ENCODE measurements at places on chromosomes 12 and 14. TPM values are rescaled to one million over a fixed set of nuclear protein-coding genes. Genes with fewer than 3 reads are reported as not detected.

Gene GLIPR1L1
- total RNA-seq, result not detected

DNA sequence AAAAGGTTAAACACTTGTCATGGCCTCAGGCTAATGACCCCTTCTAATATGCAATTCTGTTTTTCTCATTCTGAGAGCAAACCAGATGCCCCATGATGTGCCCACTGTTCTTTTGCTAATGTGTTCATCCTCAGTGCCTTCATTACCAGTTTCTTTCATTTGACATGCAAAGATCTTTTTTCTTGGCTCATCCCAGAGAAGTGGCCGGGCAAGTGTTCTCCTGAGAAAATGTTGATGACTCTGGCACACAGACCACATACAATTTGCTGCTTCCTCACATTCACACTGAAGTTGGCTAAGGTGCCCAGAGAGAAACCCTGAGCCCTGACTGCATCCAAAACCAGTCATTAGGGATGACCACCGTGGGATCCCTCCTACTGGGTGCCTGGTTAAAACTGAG is 833.3 kb downstream of the DIO2 start:
- DNase-seq, result no peak

Gene GPRC5A
- total RNA-seq, result 9.4 TPM

DNA sequence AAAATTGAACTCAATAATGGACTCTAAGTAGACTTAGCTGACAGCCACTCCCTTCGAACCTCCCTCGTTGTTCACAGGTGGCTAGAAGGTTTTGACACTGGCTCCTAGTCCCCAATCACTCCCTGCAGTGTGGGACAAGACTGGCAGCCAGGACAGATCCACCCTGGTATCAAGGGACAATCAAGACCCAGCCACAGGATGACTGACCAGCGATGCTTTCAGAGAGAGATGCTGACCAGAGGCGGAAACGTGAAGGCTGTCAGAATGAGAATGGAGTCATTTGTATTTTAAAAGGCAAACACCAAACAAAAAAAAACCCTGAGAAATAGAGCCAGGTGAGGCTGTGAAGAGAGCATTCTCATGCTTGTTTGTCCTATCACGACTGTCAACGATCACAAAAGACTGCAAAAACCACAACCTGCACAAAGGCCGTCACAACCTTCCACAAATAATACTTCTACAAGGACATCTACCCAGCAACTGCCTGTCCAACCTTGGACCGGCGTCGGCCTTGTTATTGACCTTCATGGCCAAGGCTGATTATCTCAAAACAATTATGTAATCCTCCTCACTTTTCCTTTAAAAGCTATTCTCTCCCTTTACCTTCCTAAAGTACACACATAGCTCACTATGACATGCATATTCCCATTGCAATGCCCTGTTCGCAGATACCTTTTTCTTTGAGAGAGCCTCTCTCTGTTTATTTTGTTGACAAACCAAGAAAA is 13.2 kb downstream of the EIF5 start:
- no peak for DNase-seq

Gene ARF6
- 123 TPM for total RNA-seq

DNA sequence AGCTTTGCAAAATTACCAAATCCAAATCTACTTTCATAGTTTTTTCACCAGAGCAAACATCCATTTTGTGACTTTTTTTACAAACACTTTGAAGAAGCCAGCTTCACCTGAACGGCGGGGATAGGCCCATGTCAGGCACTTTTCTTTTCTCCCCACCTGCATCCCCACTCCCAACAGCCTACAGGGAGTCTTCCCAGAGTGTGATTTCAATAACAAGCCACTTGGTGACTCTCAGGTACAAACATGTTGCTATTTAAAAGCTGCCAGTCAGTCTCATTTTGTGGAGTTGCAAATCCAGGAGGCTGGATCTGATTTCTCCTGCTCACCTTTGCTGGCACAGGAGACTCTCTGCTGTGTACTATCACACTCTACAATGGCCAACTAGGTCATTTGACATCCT is 285.5 kb downstream of the KCNH5 start:
- DNase-seq, result no peak

DNA sequence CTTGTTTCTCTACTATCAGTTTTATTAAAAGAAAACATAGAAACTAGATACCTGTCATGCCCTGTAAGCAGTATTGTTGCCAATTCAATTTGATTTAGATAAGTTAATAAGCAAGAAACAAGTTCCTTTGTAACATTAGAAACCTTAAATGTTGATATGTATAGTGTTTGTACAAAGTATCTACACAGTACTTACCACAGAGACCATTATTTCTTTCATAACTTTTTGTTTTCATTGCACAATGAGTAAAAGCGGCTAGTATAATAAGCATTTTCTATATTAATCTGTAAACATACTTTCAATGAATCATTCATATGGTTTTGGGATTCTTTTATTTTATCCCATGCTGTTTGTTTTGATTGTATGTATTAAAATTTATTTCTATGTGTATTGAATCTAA is 305.1 kb downstream of the TTC6 start:
- DNase-seq, result no peak

GRCh38 chr14:105426416-105427130 is 6.9 kb downstream of the MTA1 start:
- DNase-seq, result no peak

Gene TRMT61A
- 9.2 TPM for total RNA-seq

DNA sequence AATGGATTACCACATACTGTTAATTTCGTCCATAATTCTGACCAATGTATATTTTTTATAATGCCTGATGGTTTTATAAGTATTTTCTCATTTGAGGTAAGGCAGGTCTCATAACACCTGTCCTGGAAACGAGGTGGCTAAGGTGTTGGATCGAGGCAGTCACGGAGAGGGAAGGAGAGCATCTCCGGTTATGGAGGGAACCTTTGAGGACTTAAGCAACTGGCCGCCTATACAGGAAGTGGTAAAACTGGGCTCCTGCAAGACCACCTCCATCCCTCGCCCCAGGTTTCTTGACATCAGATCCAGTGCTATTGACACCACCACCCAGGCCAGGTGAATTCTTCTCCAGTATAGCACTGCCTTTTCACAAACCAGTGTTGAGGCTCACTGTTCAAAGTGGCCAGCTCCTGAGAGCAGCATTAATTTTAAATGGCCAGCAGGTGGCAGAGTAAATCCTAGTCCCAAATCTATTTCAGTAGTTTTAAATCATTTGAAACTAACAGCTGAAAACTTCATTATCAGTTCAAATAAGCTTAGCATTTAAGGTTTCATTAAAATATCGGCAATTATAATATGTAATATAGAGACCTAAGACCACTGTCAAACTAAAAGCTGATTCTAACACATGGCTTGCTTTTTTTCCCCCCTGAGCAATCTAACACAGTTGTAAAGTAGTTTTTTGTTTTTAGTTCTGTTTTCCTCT is 100.8 kb downstream of the PPM1A start:
- DNase-seq, result no peak

DNA sequence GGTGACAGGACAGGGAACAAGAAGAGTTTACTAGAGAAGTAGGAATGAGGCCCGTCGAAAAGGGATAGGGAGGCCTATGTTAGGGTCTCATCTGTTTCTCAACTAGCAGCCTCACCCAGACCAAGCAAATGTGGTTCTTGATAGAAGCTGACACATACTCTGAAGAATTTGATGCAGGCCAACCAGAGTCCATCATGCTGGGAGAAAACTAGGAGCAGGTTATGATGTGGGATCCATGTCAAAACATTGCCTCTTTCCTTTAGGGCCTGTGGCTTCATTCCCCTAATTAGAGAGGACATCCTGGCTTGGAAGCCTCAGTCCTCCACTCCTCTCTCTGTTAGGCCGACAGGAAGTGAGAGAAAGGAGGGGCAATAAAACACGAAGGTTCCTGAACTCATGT is 122.8 kb downstream of the NTF3 start:
- no peak for DNase-seq

Gene FBXO21
- 76.8 TPM for total RNA-seq

DNA sequence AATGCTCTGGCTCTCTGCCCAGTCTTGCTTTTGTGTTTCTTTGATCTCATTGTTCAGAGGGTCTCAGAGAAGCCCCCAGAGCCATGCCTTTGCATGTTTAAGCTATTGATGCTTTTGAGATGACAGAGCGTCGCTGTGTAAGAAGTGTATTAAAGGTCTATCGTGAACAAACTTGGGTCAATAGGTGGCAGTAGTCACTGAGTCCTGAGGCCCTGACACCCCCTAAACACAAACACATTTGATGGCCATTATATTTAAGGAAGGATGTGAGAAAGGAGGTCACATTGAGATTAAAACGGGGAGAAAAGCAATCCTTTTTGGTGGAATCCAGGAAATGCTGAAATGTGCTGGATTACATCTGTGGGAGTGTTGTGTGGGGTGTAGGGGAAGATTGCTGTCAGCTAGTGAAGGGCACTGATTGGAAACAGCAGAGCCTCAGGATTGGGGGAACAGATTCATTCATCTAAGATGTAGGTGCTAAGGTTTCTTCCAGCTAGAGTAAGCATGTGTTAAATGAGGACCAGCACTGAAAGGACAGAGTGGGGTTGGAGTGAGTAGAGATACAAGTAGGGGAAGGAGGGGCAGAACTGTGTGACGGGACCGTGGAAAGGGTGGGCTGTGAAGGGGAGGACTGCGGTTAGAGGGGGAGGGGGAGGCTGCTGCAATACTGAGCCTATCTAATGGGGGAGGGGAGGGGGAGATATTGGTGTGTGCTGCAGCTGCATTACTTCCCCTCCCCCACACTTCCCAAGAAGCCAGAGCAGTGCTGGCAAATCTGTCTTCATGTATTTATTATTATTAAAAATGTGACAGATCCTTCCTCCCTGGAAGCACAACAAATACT is 12.7 kb downstream of the NGDN start:
- no peak for DNase-seq

Gene LRTM2
- total RNA-seq, result not detected

GRCh38 chr12:132222096-132222807 is 78.0 kb downstream of the NOC4L start:
- DNase-seq, result no peak

Gene CLEC2A
- 66.5 TPM for total RNA-seq

DNA sequence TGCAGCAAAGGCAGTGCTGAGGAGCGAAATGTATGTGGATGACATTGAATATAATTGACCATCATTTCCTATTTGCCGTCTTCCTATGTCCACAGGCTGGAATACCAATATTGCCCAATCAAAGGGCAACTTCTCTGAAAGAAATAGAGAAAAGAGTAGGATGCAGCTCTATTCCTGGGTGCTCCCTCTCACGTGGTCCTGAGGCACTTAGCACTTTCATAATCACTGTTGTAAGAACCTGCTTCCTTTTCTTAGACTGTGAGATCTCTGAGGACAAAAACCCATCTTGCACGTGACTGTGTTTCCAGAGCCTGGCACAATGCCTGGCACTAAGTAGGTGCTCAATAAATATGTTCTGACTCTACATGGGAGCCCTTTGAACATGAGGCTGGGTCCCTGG is 122.7 kb upstream of the CPM start:
- peak; percentile 48 for DNase-seq

- no peak for DNase-seq
Observed at GRCh38 chr14:102389246-102389645, 26.5 kb downstream of the TECPR2 start.

DNA sequence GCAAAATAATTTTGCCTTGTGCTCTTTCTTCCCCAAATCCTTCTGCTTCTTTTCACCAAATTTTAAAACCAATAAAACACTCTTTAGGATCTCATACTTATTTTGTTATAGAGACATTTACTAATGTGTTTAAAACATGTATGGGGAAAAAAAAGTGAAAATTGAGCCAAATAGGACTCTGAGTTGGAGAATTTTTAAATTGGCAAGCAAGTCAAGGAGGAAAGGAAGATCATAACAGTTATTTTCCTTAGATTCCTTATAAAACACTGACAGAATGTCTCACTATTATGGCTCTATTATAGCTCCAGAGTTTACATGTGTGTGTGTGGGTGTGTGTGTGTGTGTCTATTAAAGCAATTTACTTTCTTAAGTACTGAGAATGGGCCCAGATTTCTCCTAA is 220.5 kb downstream of the SLC6A15 start:
- no peak for DNase-seq

GRCh38 chr12:42237853-42238239 is 202 bp downstream of the YAF2 start:
- DNase-seq, result no peak

GRCh38 chr12:29164477-29165393 is 15.7 kb downstream of the FAR2 start:
- no peak for DNase-seq

Gene TTC9
- 10.0 TPM for total RNA-seq

Gene KRT6C
- total RNA-seq, result 11.0 TPM

Gene TSPAN9
- 27.9 TPM for total RNA-seq

DNA sequence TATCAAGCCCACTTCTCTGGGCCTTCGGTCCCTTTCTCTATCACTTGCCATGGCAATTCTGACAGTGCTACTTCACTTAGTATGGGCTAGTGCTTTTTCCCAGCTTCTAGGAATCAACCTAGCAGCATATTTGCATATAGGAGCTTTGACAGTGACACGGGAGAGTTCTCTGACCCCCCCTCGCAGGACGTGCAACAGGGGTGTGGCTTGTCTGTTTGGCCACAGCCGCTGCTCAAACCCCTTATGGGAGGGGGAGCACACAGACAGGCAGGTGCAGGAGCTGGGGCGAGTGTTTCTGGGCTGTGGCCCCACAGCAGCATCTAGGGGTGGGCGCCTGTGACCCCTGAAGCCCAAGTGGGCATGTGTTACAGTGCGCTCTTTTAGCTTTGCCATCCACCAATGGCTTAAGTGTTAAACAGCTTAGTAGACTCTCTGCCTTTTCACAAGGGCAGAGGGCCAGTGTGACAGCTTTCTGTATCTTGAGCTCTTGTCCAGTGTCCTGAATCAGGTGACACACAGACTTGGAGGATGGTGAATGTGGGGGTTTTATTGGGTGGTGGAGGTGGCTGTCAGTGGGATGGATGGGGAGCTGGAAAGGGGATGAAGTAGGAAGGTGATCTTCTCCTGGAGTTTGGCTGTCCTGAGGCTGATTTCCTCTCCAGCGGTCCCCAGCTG is 229.3 kb downstream of the PCNX1 start:
- DNase-seq, result no peak

GRCh38 chr12:79764641-79765040 is 73.9 kb upstream of the PAWR start:
- no peak for DNase-seq

GRCh38 chr12:112841240-112841639 is 49.7 kb downstream of the RPH3A start:
- no peak for DNase-seq

Gene CISTR
- not detected for total RNA-seq

DNA sequence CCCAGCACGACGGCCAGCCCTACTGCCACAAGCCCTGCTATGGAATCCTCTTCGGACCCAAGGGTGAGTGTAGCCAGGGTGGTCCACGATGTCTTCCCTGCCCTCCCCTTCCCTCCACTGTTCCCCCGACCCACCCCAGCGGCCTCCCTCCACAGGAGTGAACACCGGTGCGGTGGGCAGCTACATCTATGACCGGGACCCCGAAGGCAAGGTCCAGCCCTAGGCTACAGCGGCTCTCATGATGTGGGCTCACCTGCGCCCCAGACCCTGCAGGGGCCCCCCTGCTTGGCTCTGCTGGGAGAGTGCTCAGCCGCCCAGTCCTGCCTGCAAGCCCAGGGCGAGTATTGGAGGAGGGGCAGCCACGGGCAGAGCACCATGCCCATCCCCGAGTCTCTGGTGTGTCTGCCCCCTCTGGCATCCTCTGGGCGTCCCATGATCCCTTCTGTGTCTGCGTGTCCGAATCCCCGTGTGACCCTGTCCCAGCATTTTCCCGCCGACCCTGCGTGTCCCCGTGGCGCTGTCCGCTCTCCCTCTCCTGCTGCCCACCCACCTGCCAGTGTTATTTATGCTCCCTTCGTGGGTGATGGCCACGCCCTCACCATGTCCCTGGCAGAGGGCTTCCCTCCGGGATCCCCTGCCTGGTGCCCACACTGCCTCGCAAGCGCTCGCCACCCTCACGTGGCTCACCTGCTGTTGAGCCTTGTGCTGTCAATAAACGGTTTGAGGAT is 5.0 kb downstream of the CRIP2 start:
- no peak for DNase-seq

Gene FOXN4
- total RNA-seq, result 0.12 TPM
